ENCODE measurements at places on chromosomes 1 and 21.

DNA sequence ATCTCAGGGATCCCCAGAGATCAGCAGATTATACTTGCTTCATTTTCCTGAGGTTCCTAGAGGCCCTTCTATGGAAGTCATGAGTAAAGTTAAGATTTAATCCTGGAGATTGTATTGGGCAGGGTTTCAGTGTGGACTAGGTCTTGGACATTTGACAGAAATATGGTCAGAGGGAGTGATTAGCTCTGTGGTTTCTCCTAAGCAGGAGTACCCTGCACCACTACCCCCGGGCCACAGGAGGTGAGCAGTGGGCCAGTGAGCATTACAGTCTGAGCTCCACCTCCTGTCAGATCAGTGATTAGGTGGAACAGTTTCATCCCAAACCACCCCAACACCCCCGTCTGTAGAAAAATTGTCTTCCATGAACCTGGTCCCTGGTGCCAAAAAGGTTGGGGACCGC lies 43.2 kb downstream of the PHACTR4 start:
- no peak overlapping the region for H3K27ac ChIP-seq
- peaks cover 16% of the 10 kb centered on the region for H3K36me3 ChIP-seq
- DNase-seq, result no peak
- H3K4me1 ChIP-seq, result no peaks in the 10 kb centered on the region
- no peaks in the 10 kb centered on the region for H3K27me3 ChIP-seq

DNA sequence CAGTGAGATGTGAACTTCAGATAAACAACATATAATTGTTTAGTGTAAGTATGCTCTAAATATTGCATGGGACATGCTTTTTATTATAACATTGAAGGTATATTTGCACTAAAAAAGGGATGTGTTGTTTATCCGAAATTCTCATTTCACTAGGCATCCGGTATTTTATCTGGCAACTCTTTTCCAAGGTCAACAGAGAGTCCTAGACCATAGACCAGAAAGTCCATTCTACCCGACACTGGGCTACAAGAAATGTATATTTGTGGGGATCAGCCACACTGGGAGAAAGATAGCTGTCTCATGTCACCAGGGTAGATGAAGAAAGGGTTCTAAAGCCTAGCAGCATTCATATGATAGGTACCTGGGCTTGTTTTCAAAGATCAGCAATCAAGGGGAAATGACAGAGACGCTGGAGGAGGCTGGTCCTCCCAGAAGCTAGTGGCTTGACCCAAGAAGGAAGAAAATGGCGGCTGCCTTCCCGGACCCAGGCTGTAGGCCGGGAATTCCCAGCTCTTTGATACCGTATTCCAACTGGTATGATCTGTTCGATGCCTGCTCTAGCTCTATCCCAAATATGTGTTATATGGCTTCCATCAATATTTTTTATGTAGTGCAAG lies 161.1 kb upstream of the IRF2BP2 start:
- no peaks in the 10 kb centered on the region for H3K36me3 ChIP-seq
- no peak overlapping the region for H3K4me3 ChIP-seq
- peaks cover 18% of the 10 kb centered on the region for H3K4me1 ChIP-seq

GRCh38 chr1:24545662-24546061 lies 10.2 kb upstream of the NCMAP start:
- no peaks in the 10 kb centered on the region for H3K4me1 ChIP-seq
- no peak overlapping the region for H3K4me3 ChIP-seq
- DNase-seq, result no peak
- no peaks in the 10 kb centered on the region for H3K27me3 ChIP-seq
- H3K27ac ChIP-seq, result no peak overlapping the region

- no peak overlapping the region for H3K27ac ChIP-seq
- peaks cover 7% of the 10 kb centered on the region for H3K4me1 ChIP-seq
- no peak overlapping the region for H3K4me3 ChIP-seq
- no peaks in the 10 kb centered on the region for H3K27me3 ChIP-seq
- no peaks in the 10 kb centered on the region for H3K36me3 ChIP-seq
Observed at GRCh38 chr1:43783671-43784205, 76.4 kb downstream of the ST3GAL3 start.

GRCh38 chr1:228542981-228543380 lies 55.8 kb downstream of the RNF187 start:
- H3K4me3 ChIP-seq, result no peak overlapping the region
- no peaks in the 10 kb centered on the region for H3K27me3 ChIP-seq
- H3K27ac ChIP-seq, result no peak overlapping the region
- DNase-seq, result no peak

All from endodermal cell (in vitro differentiated cells).